ENCODE measurements at places on chromosomes 11 and 22. TPM values are rescaled to one million over a fixed set of nuclear protein-coding genes. Genes with fewer than 3 reads are reported as not detected.

DNA sequence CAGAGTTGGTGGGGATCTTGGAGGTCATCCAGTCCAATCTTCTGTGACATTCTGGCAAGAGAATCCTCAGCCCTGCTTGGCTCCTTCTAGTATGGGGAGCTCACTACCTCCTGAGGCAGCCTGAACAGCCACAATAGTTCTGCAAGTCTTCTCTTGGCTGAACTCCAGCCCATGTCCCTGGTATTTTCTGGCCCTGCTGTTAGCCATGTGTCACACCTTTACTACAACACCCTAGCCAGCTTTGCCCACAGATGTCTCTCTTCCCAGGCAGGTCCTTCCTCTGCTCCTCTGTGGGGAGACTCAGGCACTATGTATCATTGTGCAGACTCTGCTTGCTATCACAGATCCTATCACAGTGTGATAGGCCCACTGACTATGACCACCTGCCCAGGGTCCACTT lies 297.7 kb downstream of the CTTN start:
- no peak for DNase-seq
- no peak overlapping the region for H3K27ac ChIP-seq

The TRIM49 gene
- not detected for total RNA-seq

GRCh38 chr11:1466784-1467183 lies 19.8 kb downstream of the MOB2 start:
- H3K27ac ChIP-seq = peak overlapping the region; percentile 4
- peaks cover 4% of the 10 kb centered on the region for H3K36me3 ChIP-seq
- no peaks in the 10 kb centered on the region for H3K27me3 ChIP-seq
- peaks cover 9% of the 10 kb centered on the region for H3K4me1 ChIP-seq
- H3K4me3 ChIP-seq = no peak overlapping the region

DNA sequence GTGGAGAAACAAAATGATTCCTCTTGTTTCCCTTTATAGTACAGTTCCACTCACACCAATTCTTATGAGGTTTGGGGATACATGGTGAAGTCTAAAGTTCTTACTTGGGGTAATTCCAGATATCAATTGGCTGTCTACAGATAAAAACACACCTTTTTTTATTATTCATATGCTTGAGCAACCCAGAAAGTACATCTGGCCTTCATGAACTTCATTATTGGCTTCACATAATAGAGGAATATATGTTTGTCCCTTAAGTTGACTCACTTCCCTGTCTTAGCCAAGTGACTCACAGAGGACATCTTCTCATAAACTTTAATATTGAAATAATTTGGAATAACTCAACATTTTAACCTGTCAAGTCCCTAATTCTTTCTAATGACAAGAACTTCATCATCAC lies 36.3 kb upstream of the SOX6 start:
- H3K4me3 ChIP-seq = no peak overlapping the region
- peaks cover 6% of the 10 kb centered on the region for H3K36me3 ChIP-seq
- H3K27me3 ChIP-seq = no peaks in the 10 kb centered on the region
- peaks cover 4% of the 10 kb centered on the region for H3K4me1 ChIP-seq
- DNase-seq = no peak
- no peak overlapping the region for H3K27ac ChIP-seq

- peaks cover 5% of the 10 kb centered on the region for H3K4me1 ChIP-seq
- no peaks in the 10 kb centered on the region for H3K27me3 ChIP-seq
- peaks cover 11% of the 10 kb centered on the region for H3K36me3 ChIP-seq
- H3K27ac ChIP-seq = no peak overlapping the region
- no peak overlapping the region for H3K4me3 ChIP-seq
Observed at GRCh38 chr22:19214078-19214473, 35.5 kb upstream of the SLC25A1 start.

The DKK3 gene
- 36.3 TPM for total RNA-seq

DNA sequence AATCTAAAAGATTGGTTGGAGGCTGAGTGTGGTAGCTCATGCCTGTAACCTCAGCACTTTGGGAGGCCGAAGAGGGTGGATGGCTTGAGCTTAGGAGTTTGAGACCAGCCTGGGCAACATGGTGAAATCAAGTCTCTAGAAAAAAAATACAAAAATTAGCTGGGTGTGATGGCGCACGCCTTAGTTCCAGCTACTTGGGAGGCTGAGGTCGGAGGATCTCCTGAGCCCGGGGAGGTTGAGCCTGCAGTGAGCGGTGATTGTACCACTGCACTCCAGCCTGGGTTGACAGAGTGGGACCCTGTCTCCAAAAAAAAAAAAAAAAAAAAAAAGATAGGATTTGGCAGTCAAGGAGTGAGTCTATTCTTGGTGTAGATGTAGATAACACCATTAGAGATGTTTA lies 10.6 kb downstream of the FOLR1 start:
- DNase-seq = no peak
- no peak overlapping the region for H3K27ac ChIP-seq
- H3K4me3 ChIP-seq = no peak overlapping the region
- no peaks in the 10 kb centered on the region for H3K27me3 ChIP-seq
- no peaks in the 10 kb centered on the region for H3K36me3 ChIP-seq
- H3K4me1 ChIP-seq = no peaks in the 10 kb centered on the region

DNA sequence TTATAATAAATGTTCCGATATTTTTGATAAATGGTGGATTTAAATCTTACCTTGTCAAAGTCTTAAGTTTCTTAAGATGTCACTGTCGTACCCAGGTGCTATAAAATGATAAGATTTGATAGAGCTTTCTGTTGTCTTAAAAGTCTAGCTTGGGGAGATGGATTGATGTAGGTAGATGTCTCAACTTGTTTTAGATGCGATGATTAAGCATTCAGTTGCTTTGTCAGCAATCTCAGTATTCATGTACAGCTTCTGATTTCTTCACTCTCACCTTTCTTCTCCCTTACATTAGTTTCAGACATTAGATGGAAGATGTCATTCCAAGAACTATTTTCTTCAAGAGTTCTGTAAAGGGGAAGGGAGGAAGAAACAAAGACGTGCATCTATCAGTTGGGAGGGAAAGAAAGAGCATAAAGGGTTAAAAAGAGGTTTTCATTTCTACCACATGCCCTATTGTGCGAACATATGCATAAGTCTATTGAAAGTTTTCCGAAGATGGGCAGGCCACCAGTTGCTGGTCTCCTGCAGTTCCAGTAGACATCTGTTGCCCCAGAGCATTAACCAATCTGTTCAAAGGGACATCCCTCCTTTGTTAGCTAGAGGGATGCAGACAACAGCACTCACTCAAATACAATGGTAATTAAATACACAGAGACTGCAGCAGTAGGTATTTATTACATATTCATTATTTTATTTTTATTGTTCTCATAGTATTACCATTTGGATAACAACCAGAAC lies 38.4 kb downstream of the ZC3H12C start:
- peaks cover 9% of the 10 kb centered on the region for H3K36me3 ChIP-seq
- peaks cover 36% of the 10 kb centered on the region for H3K4me1 ChIP-seq
- DNase-seq = no peak
- peak overlapping the region; percentile 39 for H3K4me3 ChIP-seq

DNA sequence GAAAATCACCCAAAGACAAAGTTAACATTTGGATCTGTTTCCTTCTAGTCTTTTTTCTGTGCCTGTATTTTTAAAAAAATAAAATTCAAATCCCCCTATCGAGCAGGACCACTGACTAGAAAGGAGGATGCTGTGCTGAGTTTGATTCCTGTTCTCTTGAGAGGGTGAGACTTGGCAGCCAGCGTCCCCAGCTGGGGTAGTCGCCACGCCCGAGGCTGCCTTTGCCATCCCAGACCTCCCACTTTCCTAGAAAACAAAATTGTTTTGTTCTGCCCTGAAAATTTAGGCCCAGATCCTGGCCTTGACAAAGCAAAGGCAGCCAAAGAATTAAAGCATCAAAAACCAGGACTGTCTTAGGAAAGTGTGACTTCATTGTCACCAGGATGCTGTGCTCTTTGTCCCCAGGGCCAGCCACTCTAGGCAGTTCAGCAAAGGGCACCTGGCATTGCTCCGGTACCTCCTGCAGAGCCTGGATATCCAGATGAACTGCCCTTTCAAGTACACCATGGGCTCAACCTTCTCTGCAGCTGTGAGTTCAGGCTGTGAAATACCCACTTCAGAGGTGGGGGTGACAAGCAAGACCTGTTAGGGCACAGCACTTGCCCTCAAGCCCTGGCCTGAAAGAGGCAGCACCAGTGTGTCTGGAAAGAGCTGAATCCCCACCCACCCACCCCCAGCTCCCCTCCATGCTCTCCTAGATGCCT lies 44.6 kb downstream of the KCNQ1OT1 start:
- H3K4me1 ChIP-seq = peaks cover 8% of the 10 kb centered on the region
- peaks cover 49% of the 10 kb centered on the region for H3K36me3 ChIP-seq
- H3K4me3 ChIP-seq = no peak overlapping the region
- DNase-seq = no peak

The LMO2 gene
- 13.0 TPM for total RNA-seq

DNA sequence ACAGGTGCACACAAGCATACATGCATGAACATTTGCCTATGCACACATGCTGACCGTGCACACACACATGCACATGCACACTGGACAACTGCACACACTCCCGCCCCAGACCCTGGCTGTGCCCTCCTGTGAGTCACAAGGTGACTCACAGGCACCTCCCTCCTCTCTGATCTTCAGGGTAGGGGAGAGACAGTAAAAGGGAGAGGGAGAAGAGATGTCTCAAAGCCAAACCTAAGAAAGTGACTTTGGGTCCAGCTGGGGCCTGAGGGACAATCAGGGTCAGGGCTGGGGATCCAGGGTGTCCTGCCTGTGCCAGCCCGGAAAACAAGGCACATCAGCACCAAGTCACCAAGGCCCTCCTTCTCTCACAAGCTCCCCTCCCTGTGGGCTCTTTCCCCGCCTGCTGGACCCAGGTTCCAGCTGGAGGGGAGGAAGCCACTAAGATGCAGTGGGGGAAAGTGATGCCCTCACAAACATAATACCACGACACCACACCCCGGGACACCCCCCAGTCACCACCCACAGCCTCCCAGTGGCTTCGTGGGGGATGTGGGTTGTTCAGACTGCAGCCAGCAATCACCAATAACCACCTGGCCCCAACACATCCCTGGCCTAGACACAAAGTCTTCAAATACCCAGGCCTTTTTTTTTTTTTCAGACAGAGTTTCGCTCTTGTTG lies 39.3 kb downstream of the PDGFB start:
- H3K36me3 ChIP-seq = no peaks in the 10 kb centered on the region
- no peak for DNase-seq
- no peak overlapping the region for H3K4me3 ChIP-seq
- peak overlapping the region; percentile 29 for H3K27ac ChIP-seq
- no peaks in the 10 kb centered on the region for H3K27me3 ChIP-seq

DNA sequence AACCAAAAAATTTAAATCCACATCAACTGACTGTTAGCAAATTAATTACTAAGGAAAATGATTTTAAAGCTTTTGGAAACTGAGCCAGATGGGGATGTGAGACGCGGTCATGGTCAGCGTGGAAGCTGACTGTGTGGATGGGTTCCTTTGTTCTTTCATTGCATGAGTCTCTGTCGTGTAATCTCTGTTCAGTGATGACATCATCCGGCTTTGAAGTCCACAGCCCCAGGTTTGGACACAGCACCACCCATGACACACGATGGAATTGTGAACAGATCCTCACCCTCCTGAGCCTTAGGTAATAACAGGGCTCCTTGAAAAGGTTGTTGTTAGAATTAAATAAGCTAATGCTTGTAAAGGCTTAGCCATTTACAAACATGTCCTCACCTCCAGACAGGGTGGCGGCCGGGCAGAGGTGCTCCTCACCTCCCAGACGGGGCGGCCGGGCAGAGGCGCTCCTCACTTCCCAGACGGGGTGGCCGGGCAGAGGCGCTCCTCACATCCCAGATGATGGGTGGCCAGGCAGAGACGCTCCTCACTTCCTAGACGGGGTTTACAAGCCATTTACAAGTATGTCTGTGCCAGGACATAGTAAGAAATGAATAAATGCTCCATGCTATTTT lies 677.3 kb downstream of the TBC1D22A start:
- DNase-seq = peak; percentile 7
- H3K27ac ChIP-seq = no peak overlapping the region
- no peaks in the 10 kb centered on the region for H3K27me3 ChIP-seq
- no peaks in the 10 kb centered on the region for H3K4me1 ChIP-seq
- no peaks in the 10 kb centered on the region for H3K36me3 ChIP-seq

The SLC37A2 gene
- 1.3 TPM for total RNA-seq

GRCh38 chr22:27768027-27768653 lies 33.4 kb downstream of the MN1 start:
- H3K4me1 ChIP-seq = peaks cover 7% of the 10 kb centered on the region
- peaks cover 4% of the 10 kb centered on the region for H3K36me3 ChIP-seq
- H3K27ac ChIP-seq = no peak overlapping the region
- no peak overlapping the region for H3K4me3 ChIP-seq
- DNase-seq = no peak
- peaks cover 8% of the 10 kb centered on the region for H3K27me3 ChIP-seq

The GUCY1A2 gene
- 13.2 TPM for total RNA-seq

- H3K4me1 ChIP-seq = peaks cover 2% of the 10 kb centered on the region
- H3K36me3 ChIP-seq = no peaks in the 10 kb centered on the region
- no peak for DNase-seq
- no peak overlapping the region for H3K4me3 ChIP-seq
Observed at GRCh38 chr22:44693756-44694155, 8.2 kb upstream of the PRR5 start.

- H3K27ac ChIP-seq = no peak overlapping the region
- H3K4me3 ChIP-seq = no peak overlapping the region
- peaks cover 9% of the 10 kb centered on the region for H3K27me3 ChIP-seq
- H3K36me3 ChIP-seq = peaks cover 13% of the 10 kb centered on the region
- H3K4me1 ChIP-seq = peaks cover 10% of the 10 kb centered on the region
Observed at GRCh38 chr11:36409152-36409816, 100.8 kb downstream of the TRAF6 start.

DNA sequence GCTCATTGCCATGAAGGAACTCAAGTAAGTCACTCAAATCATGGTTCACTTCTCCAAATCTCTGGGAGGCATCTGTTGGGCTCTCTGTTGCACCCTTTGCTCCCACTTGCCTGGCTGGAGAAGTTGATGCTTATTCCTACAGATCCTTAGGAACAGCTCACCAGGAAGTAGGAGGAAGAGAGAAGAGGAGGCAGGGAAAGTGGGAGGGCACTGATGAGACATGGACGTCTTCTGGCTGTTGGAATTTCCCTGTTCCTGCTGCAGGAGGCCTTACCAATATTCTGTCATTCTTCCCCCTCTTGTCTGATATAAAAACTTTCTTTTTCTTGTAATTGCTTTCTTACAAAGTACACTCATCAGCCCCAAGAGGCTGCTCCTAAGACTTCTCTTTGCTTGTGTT lies 13.6 kb downstream of the POLR2F start:
- H3K27me3 ChIP-seq = no peaks in the 10 kb centered on the region
- no peak overlapping the region for H3K4me3 ChIP-seq
- no peak overlapping the region for H3K27ac ChIP-seq
- H3K36me3 ChIP-seq = peaks cover 16% of the 10 kb centered on the region
- DNase-seq = no peak

The FOLR2 gene
- total RNA-seq = not detected

Measured in type B pancreatic cell (in vitro differentiated cells).